CD4-positive, alpha-beta memory T cell (primary cell): ENCODE measurements at places on chromosomes 11 and 22. TPM values are rescaled to one million over a fixed set of nuclear protein-coding genes. Genes with fewer than 3 reads are reported as not detected.
A peak's percentile ranks its signal among the peaks of the same experiment; 100 is the strongest.

DNA sequence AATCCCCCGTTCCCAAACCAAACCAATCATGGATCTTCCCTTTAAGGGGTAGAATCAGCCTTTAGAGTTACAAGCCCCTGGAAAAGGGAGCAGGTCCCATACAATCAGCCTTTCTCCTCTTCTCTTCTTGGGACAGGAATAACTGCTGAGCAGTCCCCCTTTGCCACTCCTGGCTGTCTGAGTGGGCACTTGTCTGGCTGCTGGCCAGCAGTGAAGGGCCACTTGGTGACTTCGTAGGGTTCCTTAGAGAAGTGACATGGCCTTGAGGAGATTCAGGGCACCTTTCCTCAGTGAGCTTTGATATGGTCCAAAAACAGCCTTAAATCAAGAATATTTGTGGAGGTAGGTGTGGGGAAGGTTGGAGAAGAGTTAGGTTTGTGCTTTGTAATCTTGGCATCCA, 53.5 kb upstream of the HORMAD2 start:
- DNase-seq, result no peak

- no peak for DNase-seq
Measured at GRCh38 chr11:65207918-65208784, 26.4 kb downstream of the CAPN1 start.

GRCh38 chr11:96318850-96319249, 24.1 kb downstream of the MAML2 start:
- no peak for DNase-seq

DNA sequence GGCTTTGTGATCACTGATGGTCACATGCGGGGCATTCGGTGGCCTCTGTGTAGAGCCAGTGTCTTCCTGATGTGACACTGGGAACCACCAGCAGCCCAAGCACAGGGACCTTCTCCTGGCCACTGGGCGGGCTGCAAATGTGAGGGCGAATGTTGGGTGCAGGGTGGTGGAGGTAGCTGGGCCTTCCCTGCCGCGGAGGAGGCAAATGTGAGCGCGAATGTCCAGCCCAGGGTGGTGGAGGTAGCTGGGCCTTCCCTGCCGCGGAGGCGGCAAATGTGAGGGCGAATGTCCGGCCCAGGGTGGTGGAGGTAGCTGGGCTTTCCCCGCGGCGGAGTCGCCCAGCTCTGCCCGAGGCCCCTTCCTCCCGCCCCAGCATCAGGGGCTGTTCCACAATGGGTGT, 23.3 kb downstream of the PTDSS2 start:
- no peak for DNase-seq

DNA sequence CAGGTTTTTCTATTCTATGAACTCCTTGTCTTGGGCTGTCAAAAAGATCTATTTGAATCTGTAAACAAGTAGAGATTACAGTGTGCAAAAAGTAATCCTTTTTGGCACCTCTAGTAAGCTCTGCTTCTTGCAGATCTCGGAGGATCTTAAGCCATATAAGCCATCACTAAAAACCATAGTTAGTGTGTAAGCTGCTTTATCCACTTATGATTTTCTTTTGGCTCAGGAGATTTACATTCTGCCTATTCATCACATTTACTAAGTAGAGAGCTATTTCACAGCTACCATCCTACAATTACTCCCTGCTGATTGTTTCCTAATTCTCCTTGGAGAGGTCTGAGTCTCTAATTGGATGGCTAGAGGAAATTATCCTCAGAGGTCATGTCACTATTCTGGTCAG, 385.7 kb downstream of the AASDHPPT start:
- no peak for DNase-seq

DNA sequence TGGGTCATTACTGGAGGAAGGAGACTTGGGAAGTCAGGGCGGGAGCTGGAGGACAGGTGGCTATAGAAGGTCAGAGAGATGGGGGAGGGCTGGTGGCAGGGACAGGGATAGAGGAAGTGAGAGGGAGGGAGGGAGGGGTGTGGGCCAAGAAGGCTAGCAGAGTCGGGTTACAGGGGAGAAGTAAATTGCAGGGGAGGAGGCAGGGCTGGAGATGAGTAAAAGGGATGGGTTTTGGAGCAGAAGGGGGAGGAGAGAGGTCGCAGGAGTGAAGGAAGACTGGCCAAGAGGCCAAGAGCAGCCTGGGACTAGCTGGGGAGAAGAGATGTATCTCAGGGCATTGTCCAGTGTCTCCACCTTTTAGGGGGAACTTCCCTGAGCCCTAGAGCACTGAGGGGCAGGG, 33.0 kb downstream of the LRRC10B start:
- DNase-seq, result no peak

- DNase-seq, result no peak
Measured at GRCh38 chr11:35168671-35169070, 29.7 kb downstream of the CD44 start.

GRCh38 chr11:21410513-21410912, 741.1 kb downstream of the NELL1 start:
- no peak for DNase-seq

GRCh38 chr11:111819829-111820237, 51.5 kb downstream of the ALG9 start:
- DNase-seq, result no peak

GRCh38 chr11:32316232-32316631, 119.1 kb downstream of the WT1 start:
- DNase-seq, result no peak

GRCh38 chr11:25625094-25625493, 706.8 kb upstream of the ANO3 start:
- no peak for DNase-seq

DNA sequence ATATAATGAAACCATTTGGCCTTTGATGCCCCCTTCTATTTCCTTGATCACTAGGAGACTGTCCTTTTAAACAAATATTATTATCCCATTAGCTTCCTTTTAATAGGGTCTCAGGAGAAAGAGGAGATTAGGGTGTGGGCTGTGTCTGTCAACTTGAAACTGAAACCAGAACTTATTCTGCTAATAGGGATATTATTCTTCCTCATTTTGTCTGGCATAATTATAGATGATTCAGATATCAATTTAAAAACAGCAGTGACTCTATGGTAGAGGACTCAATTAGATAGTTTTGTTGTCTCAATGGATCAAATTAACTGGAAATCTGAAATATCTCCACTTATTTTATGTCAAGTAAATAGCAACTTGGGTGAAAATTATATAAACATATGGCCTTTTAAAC, 584.9 kb upstream of the CCDC90B start:
- no peak for DNase-seq

DNA sequence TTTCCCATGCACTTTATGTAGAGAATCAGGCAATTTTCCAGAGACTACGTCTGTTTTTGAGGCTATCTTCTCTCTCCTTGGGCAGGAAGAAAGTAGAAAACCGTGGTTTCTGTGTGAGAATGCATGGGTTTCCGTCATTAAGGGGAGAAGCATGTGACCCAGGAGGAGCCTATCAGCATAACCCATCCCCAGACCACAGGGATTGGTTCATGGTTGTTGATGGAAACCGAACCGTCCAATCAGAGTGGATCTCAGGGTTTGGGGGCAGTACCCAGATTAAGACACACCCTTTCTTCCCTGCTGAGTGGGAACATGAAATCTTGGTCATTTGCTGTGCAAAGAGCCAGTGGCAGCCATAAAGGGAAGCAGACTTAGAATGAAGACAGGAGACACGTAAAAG, 517.8 kb downstream of the MN1 start:
- DNase-seq, result no peak

DNA sequence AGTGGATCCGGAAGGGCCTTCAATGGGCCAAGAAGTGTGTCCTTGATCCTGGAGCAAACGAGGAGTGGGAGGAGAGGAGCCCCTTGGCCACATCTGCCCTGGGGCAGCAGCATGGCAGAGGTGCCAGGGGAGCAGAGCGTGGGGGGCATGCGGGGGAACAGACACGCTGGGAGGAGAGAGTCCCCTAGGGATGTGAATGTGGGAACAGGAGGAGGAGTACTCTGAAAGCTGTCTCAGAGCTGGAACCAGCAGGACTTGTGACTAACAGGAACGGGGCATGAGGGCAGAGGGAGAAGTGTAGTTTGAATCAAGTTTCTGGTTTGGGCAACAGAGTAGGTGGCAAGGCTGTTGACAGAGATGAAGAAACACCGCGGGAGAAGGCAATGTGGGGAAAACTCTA, 54.5 kb upstream of the SLC35C1 start:
- no peak for DNase-seq

- peak; percentile 60 for DNase-seq
Measured at GRCh38 chr11:65454696-65455456, 32.3 kb downstream of the NEAT1 start.

- DNase-seq, result peak; percentile 26
Measured at GRCh38 chr11:128904656-128905344, 13.6 kb downstream of the KCNJ5 start.

DNA sequence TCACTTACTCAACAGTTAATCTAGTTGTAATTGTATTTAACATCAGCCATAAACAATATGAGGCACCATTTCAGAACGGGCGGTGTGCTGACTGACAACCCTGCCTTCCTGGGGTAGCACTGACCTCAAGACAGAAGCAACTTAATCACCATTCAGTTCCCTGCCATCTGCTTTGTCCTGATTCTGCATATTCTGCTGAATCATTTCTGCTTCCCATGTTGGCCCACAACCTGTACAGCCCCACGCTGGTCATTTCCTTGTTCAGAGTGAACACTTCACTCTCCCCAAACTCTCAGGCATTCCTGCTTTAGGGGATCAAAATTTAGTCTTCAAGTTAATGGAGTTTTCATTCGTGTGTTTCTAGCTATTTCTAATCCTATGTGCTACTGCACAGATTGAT, 132.3 kb upstream of the ZBED5 start:
- DNase-seq, result no peak

- no peak for DNase-seq
Measured at GRCh38 chr11:116773203-116774097, 663 bp upstream of the BUD13 start.

GRCh38 chr22:44537467-44537866, 39.4 kb upstream of the RTL6 start:
- no peak for DNase-seq

DNA sequence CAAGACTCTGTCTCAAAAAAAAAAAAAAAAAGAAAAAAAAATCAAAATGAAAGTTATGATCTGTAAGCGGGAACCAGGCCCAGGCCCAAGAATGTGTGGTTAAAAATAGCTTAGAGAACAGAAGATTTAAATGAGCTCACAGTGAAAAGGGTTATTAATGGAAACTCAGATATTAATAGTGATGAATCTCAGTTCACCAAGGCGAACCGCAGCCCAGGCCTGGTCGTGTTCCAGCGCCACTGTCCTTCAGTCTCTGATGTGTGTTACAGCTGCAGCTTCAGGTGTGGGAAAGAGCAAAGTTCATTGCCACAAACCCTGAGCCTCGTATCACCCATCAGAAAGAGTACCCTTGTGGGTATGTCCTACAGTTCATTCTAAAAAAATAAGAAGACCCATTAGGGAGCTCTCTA, 107.1 kb downstream of the GAB2 start:
- no peak for DNase-seq

DNA sequence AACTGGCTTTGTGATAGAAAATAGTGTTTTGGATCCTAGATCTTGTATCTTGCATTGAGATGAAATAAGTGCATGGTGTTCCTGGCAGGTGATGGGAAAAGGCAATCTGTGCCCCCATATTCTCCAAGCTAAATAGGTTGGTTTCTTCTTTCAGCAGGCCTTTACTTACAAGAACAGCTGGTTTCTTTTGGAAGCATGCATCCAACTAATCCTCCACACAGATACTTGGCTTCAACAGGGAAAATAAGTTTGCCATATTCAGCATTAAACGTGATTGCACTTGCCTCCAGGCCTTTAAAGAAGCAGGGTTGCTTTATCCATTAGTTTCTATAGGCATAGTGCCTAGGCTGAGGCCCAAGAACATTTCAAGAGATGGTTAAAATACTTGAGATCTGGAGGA, 59.9 kb downstream of the APIP start:
- DNase-seq, result no peak

DNA sequence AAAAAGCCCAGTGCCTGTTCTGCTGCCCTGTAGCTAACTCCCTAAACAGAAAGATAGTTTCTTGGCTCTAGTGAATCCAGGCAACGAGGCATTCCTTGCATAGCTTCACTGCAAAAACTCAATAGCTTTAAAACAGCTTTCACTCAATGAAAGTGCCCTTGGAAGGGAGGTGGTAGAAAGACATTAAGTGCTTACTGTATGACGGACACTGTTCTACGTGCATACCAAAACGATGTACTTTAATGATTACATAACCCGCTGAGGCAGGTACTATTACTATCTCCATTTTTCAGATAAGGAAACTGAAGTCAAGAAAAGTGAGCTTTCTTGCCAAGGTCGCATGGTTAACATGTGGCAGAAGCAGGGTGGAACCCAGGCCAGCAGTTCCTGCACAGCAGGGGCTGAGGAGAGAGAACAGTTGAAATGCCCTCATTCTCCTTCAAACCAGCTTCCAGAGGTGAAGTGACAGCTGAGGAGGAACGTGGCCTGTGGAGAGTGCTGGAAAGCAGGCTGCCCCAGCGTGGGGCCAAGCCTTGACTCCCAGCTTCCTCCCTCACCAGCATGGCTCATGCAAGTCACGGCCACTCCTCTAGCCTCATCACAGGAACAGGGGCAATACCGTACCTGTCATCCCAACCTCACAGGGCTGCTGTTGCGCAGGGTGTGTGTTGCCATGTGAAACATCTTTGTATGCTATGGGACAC, 227.5 kb upstream of the NARS2 start:
- no peak for DNase-seq

- DNase-seq, result no peak
Measured at GRCh38 chr11:17443000-17443399, 33.6 kb downstream of the ABCC8 start.

DNA sequence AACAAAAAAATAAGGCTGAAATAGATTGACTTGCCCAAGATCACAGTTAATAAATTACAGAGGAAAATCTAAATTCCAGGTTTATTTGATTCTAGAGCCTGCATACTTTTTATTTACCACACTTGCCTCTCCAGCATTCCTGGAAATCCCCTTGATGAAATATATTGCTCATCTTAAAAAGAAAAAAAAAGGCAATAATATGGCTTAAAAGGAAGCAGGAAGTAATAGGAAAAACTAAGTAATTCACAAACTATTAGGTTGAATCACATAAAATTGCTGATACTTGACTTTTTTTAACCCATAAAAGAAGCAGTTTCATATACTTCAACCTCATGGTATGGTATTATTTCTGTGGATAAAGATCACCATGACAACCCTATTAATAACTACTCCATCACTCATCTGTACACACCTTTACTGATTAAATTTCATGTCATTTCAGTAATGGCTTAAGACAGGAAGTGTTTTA, 52.9 kb downstream of the COPB1 start:
- DNase-seq, result no peak

TCN1 gene
- 0.42 TPM for total RNA-seq

NUDT22 gene
- total RNA-seq, result 101 TPM

PGM2L1 gene
- 11.2 TPM for total RNA-seq

CASP4 gene
- 97.9 TPM for total RNA-seq

MPEG1 gene
- total RNA-seq, result 2.1 TPM

RIC3 gene
- total RNA-seq, result 28.7 TPM

SLC22A9 gene
- not detected for total RNA-seq

OR8G5 gene
- total RNA-seq, result not detected

CYTH4 gene
- total RNA-seq, result 169 TPM

CADM1 gene
- 5.6 TPM for total RNA-seq

MAP4K2 gene
- total RNA-seq, result 128 TPM

IGF2 gene
- total RNA-seq, result not detected

GAB4 gene
- not detected for total RNA-seq

MMP12 gene
- not detected for total RNA-seq

PLA2G3 gene
- not detected for total RNA-seq
